ENCODE measurements at places on chromosomes 16 and 17.

DNA sequence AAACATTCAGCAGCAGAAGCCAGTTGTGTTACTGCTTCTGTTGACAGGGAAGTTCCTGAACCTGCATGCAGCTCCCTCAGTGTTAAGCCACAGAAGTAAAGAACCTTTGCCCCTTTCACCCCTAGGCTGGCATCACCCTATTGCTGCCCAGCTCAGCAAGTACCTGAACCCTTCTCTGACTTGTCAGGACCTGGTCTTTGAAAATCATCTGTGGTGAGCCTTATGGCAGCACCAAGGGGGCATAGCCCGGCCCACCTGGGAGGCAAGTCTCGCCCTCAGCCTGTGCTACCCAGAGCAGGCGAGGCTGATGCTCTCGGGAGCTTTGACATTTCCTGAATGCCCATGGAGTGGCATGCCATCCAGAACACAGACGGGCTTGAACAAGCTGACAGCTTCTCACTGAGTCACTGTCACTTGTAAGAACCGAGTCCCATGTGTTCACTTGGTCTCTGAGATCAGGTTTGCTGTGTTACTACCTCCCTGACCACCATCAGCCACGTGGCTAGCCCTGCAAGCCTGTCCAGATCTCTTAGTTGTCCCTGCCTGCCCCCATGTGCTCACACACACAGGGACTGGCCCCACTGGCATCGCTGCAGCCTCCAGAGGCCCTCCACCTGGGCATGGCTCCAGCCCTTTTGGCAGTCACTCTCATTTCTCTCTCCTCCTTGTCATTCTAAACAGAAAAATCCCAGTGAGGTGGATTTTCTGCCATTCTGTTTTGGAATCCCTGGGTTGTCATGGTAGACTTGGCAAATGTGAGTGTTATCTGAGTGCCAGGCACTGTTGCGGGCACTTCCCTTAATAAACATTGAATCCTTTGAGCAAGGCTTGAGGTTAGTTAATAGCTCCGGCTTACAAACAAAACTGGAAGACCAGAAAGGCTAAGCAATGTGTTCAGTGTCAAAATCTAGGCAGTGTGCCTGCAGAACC lies 2.9 kb upstream of the CARMIL2 start:
- DNase-seq = no peak

DNA sequence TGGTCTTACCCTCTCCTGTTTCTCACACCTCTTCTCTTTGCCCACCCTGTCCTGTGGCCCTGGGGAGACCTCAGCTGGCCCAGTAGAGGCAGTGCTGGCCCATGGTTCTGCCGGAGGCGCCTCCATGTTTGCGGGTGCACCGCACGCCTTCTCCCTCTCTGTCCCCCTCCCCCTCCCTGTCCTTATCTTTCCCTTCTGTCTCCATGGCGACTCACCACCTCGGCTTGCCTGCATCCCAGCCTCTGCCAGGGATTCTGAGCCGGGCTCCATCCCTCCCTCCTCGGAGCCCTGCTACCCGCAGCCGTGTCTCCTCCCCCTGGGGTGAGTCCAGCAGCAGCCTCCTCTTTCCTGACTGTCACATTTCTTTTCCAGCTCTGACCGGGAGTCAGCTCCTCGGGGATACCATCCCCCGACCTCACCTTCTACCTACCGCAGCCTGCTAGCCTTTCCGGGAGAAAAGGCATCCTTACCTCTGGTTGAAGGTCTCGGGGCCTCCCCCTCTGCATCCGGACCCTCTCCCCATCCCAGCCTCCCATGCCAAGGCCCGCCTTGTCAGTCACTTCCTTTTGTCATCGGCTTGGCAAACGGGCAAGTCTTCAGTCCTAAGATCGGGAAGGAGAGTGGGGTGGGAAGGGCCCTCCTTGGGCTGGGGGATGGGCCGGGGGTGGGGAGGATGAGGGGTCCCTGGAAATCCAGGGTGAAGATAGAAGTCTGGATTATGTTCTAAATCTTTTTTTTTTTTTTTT lies at the start of gene RNF112:
Gene RNF112, plus strand, starts transcription at position 358 of the 746 bp plus-strand sequence. Its CDS starts 177 bp downstream, at position 535.
- no peak for DNase-seq

DNA sequence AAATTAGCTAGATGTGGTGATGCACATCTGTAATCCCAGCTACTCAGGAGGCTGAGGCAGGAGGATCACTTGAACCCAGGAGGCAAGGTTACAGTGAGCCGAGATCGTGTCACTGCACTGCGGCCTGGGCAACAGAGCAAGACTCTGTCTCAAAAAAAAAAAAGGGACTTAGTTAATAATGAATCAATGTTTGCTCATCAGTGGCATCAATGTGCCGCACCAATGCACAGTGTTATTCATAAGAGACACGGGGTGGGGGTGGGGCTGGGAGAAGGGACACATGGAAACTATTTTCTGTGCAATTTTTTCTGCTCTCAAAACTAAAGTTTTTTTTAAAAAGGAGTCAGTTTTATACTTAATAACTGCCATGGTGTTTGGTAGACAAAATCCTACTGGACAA lies 6.8 kb upstream of the ATP2C2 start:
- DNase-seq = no peak

DNA sequence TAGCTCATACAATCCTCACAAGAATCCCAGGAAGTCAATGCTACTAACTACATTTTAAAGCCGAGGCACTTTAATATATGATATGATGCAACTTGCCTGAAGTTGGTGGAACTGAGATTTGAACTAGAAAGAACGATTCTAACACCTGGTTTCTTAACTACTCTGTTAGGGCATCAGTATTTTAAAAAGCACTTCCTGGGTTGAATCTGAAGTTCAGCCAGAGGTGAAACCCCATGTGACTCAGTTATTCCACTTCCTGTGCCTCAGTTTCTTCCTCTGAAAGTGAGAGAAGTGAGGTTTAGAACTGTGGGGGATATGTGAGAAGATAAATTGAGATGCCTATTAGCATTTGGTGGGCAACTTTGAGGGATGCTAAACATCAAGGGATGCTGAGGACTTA lies 129.4 kb upstream of the ANKFN1 start:
- no peak for DNase-seq

GRCh38 chr16:747978-748746 lies 7.4 kb upstream of the CIAO3 start:
- no peak for DNase-seq

DNA sequence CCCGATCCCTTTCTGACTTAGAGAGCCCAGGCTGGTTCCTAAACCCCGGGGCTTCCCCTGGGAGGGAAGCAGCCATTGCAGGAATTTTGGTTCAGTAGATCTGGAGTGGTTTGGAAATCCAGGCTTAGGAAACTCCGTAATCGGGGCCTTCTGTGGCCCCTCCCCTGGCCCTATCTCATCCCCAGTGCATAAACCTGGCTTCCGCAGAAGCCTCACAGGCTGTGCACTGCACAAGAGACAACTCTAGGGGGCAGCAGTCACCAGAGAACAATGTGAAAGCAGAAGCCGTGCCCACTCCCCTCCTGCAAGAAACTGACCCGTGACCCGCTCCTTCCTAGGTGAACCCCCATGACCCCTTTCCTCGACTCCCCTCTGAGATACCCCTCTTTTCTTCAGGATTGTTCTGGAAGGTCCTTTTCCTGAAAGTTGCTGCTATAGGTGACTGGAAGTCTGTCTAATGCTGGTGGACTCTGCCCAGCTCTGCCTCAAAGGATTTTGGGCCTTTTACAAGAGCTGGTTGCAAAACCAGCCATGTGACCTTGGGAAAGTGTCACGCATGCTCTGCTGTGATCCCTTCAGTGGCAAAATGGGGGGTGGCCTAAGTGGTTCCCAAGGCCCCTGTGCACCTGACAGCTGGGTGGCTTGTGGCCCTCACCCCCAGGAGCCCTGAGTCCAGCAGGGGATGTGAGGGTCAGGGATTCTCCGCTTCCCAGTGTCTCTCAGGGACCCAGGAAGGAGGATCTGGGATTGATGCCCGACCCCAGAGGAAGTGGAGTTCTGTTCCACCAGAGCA lies 14.4 kb downstream of the GUCY2D start:
- DNase-seq = no peak

- peak; percentile 49 for DNase-seq
Measured at GRCh38 chr17:74952431-74953133, 16.9 kb downstream of the OTOP3 start.

- no peak for DNase-seq
Measured at GRCh38 chr16:47865337-47865855, 290.4 kb downstream of the ABCC12 start.

DNA sequence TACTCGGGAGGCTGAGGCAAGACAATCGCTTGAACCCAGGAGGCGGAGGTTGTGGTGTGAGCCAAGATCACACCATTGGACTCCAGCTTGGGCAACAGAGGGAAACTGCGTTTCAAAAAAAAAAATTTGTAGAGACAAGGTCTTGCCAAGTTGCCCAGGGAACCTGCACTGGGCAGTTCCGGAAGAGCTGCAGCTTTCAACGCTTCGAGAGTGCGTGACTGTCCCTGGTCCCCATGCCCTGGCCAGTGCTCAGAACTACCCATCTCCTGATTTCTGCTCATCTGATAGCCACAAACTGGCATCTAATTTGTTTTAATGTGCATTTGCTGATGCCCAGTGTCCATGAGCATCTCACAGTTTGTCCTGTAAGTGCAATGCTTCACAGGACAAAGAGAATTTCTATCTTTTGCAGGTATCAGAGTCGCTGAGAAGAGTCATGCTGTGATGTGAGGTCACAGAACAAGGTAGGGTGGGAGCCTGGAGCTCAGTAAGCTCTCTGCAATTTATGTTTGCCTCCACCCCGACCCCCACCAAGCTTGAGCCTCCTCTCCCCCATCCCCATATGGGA lies 3.9 kb downstream of the ACTG1 start:
- peak; percentile 51 for DNase-seq

- no peak for DNase-seq
Measured at GRCh38 chr16:79612207-79612606, 11.7 kb upstream of the MAF start.

- DNase-seq = no peak
Measured at GRCh38 chr17:66930933-66931332, 33.6 kb upstream of the CACNG4 start.

DNA sequence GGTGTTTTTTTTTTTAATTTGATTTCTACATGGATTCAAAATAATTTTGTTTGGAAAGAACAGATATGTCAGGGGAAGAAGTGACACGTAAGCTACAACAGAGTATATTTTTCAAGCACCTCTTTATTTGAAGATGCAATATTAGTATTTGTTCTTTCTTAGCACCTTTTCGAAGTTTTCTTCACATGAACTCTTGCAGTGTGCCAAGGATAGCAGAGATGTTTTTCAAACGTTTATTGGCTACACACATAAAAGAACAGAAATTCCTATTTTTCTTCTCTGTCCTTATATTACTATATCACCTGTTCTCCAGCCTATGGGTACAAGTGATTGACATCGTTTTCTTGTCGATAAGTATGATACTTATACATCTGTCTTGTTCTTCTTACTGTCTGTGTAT lies 192.7 kb upstream of the TBX2 start:
- no peak for DNase-seq

DNA sequence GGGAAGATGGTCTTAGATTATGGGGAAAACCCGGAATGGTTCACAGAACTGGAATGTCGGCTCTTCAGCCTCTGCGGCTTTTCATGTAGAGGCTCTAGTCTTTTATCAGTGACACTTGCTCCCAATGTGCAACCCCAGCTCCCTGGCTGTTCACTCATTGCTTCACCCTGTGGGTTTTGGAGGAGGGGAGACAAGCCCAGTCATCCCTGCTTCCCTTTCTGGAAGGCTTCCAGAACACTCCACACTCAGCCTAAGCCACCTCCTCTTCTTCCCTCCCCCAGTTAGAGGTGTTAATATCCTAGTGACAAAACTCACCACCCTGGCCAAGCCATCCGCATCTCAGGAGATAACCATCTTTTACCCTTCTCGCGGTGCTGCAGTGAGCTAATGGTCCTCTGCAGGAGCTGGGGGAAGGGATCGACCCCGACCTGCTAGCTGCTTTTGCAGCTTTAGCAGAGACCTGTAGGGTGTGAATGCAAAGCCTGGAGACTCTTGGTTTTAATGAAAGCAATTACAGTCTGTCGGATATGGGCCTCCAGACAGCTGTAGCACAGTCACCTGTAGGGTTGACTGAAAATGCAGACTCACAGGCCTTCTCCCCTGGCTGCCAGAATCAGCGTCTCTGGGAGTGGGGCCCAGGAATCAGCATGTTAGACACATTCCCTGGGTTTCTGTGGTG lies 24.3 kb upstream of the LASP1NB start:
- peak; percentile 74 for DNase-seq

DNA sequence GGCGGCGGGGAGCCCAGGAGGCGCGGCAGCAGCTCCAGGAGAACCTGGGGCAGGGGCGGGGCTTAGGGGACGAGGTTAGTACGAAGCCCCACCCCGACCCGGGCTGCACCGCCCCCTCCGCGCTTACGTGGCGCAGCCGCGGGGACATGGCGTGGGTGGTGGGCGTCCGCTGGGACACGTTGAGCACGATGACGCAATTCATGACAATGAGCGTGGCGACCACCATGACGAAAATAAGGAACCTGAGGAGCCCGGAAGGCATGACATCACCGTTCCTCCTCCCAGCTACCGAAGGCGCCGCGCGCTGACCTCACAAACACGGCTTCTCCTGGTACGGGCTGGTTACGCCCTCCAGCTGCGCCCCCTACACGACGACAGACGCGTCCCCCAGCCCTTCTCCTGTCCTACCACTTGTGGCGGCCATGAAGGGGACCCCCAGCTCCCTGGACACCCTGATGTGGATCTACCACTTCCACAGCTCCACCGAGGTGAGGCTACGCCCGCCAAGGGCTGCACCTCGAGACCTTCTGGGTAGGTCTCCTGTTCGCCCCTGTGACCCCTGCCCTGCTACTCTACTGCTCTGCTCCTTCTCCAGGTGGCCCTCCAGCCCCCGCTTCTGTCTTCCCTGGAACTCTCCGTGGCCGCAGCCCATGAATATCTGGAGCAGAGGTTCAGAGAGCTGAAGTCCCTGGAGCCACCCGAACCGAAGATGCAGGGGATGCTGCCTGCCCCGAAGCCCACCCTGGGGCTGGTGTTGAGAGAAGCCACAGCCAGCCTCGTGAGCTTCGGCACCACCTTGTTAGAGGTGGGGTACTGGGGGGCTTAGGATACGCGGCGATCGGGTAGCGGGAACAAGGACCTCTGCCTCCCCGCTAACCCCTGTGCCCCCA lies at the start of gene C17orf107:
Gene C17orf107, plus strand, starts transcription at position 196 of the 890 bp plus-strand sequence. Its CDS starts 227 bp downstream, at position 423.
- no peak for DNase-seq

DNA sequence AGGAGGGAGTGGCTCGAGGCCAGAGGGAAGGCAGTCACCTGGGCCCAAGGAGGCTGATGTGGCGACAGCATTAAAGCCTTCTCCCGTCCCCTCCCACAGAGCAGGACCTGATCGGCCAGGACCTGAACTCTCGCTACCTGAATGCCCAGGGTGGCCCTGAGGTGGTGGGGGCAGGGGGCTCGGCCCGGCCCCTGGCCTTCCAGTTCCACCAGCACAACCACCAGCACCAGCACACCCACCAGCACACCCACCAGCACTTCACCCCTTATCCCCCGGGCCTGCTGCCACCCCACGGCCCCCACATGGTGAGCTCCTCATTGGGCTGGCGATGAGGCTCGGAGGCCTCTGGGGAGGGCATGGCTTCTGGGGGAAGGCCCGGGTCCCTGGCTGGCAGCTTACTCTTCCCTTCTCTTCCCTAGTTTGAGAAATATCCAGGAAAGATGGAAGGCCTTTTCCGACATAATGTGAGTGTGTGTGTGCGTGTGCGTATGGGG lies 6.4 kb downstream of the FBRS start:
- DNase-seq = no peak

GRCh38 chr16:69105501-69106361 lies at the start of gene HAS3:
Gene HAS3, plus strand, starts transcription at chr16:69105653. Its CDS starts 3,743 bp downstream, at chr16:69109396.
- DNase-seq = peak; percentile 71

GRCh38 chr16:27402964-27403600 lies 1.1 kb downstream of the IL21R start:
- no peak for DNase-seq

- no peak for DNase-seq
Measured at GRCh38 chr17:82970818-82971590, 108.4 kb upstream of the METRNL start.
